ENCODE measurements at places on chromosomes 2 and 18.

GRCh38 chr2:238128534-238129001, 9.9 kb upstream of the KLHL30 start:
- no peak for DNase-seq

DNA sequence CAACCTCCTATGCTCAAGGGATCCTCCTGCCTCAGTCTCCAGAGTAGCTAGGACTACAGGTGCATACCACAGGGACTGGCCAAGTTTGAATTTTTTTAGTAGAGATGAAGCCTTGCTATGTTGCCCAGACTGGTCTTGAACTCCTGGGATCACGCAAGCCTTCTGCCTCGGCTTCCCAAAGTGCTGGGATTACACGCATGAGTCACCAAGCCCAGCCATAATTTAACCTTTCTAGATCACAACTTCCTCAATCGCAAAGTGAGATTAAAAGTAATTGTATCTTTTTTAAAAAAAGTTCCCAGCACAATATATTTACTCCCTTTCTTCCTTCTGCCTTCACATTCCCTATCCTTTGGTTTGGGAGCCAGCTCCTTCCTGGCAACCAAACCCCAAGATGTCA, 5.8 kb upstream of the PPP1CB start:
- DNase-seq: no peak

GRCh38 chr2:235458839-235459273, 35.0 kb upstream of the AGAP1 start:
- no peak for DNase-seq

DNA sequence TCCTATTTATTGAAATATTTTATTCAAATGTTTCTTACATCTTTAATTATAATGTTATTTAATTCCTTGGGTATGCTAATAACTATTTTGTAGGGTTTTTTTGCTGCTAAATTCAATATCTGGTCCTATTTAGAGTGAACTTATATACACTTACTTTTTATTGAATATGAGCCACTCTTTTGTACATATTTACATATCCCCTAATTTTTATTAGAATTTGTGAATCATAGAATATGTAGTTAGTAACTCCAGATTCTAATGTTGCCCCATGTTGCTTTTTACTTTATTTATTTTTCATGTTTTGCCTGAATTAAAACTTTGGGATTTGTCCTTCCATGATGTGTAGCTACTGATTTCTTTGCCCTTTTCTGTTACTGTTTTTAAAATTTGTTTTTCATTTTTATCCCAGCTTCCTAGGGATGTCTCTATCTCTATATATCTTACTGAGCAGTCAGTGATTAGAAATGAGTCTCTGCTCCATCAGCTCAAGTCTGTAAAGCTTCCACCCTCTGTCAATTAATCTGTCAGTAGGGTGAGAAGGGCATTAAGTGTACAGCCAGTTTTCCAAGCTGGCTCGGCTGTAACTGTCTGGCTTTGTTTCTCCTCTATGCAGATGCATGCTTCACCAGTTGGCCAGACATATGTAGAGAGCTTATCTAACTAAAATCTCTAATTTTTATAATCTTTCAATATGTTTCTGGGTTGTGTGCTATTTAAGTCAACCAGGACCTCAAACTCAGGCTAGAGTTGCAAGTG, 256.9 kb downstream of the CDH19 start:
- no peak for DNase-seq

DNA sequence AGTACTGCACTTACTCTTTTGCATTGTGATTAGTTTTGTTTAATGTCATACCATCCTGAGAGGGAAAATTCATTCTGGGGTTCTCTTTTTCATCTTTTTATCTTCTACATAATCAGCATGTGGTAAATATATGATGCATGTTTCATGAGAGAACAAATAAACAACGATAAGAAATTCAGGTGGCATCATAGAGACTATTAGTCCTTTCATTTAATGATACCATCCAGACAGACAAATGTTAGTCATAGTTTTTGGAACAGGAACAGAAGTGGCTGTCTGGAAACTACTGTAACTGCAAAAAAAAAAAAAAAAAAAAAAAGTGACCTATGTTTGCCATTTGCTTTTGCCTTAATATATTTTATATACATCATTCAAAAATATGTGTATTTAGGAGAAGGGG, 761.0 kb downstream of the EPHA4 start:
- no peak for DNase-seq

- DNase-seq: no peak
Observed at GRCh38 chr2:71282493-71282892, 49.1 kb upstream of the ZNF638 start.

DNA sequence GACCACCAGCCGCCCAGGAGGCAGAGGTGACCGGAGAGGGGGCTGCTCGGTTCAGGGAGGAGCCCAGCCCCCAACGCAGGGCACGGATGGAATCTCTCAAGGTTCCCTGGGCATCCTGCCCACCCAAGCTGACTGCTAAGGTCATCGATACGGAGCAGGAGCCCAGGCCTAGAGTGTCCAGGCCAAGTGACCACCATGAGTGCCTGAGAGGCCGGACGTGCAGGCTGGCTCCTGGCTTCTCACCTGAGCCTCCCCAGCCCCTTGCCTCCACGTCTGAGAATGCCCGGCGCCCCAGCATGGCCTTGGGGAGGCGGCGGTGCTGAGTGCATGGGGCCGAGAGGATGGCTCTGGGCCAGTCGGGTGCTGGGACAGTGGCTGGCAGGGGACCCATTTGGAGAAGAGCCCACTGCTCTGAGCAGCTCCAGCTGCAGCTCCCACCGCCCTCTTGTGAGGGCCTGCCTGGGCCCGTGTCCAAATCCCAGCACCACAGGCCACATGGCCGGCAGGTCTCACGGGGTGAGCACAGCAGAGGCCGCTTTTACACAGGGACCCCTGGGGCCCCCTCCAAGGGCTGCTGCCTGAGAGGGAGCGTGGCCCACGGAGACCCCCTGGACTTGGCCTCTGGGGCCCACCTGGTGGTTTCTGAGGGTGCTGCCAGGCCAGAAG, 102.8 kb upstream of the CTDP1 start:
- no peak for DNase-seq

DNA sequence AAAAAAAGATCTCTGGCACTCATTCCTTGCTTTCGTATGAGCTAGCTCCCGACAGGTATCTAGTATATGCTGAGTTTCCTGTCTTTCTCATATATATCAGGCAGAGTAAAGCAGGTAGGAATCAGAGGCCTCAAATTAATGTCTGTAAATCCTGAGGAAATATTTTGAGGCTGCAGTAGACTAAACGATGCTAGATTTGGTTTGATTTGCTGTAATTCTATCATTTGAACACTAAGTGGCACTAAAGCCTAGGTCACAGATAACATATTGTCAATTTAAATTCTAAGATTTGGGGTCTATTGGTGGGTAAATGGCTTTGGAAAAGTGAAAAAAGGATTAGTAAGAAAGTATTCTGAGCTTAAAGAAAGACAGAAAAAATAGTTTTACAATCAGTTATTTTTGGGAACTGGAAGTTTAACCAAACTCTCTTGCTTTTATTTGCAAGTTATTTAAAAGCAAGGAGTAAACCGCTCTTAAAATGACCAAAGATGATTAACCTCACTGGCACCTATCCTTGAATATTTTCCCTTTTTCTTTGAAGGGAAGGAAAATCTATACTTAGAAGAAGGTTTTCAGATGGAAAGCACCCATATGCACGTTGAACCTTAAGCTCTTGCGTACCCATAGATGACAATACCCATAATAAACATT, 37.6 kb upstream of the SLC4A10 start:
- no peak for DNase-seq

- no peak for DNase-seq
Observed at GRCh38 chr2:4049463-4049862, 346.1 kb downstream of the DCDC2C start.

- DNase-seq: no peak
Observed at GRCh38 chr2:38080346-38080745, 4.4 kb upstream of the CYP1B1 start.

DNA sequence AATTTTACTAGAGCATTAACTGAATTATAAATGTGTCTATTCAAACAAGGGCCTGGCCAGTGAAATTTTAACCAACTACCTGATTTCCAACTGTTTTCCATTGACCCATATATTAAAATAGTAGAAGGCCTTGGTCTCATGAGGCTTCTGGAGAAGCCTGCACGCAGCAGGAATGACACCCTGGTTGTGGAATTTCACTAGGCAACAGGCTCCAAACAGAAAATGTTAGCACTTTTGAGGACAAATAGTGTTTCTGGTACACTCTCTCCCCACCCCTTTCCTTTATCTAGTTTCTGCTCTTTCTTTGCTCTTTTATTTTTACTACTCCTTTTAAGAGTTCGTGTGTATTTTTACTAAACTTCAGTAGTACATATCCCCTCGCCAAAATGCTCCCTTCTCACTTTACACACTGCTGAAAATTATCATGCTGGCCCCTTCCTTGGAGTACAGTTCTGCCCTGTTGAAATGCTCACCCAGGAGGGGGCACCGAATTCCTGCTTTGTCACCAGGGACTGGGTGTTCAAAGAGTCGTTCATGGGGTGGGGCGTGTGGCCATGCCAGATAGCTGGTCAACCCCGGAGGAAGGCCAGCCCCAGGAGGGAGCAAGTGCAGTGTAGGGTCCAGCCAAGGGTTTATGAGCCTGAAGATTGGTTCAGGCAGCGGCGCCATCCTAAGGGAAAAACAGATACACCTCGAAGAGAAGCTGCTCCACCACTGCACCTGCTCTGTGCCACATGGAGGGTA, 22.1 kb upstream of the COL6A3 start:
- no peak for DNase-seq

- DNase-seq: no peak
Observed at GRCh38 chr2:139773720-139774277, 993.6 kb upstream of the NXPH2 start.

GRCh38 chr2:74253306-74253970, 55.0 kb downstream of the MTHFD2 start:
- no peak for DNase-seq

DNA sequence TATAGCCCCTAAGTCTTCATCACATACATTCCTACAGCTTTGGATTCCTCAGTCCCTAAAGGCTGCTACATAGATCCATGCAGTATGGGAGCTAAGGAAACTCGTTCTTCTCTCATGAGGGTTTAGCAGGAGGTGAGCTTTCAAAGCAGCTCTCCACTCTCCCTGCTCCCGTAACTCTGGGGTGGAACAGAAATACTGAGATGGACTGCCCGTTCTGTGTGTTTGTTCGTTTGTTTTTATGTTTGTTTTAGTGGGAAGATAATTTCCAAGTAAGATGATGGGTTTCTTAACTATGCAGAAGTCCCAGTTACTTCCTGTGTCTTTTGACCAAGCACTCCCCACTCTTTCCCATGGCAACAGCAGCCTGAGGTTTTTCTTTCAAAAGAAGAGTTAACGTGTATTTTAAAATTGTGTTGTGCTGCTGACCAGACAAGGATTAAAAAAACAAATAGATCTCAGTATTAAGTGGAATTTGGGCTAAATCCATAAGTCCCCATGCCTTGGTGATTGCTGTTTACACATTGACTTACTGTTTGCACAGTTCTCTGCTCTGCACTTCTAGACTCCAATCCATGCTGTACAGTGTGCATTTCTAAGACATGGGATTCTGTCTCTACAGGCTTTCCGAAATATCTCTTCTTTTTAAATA, 156.4 kb upstream of the SH3BP4 start:
- DNase-seq: no peak

DNA sequence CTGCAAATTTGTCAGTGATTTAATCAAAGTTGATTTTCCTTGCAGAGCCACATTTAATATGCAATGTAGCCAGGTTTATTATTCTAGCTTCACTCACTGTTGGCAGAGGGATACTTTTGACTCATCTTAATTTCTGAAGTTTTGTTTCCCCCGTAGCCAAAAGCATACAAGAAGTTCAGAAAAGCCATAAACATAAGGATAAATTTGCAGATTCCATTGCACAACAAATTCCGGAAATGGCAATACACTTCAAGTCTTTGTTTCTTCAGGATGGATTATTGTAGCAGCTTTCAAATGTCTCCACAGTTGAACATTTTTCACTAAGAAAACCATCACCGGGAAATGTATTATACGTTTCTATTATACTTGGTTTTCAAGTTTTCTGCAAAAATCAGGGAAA, 88.0 kb upstream of the ZCCHC2 start:
- DNase-seq: no peak

DNA sequence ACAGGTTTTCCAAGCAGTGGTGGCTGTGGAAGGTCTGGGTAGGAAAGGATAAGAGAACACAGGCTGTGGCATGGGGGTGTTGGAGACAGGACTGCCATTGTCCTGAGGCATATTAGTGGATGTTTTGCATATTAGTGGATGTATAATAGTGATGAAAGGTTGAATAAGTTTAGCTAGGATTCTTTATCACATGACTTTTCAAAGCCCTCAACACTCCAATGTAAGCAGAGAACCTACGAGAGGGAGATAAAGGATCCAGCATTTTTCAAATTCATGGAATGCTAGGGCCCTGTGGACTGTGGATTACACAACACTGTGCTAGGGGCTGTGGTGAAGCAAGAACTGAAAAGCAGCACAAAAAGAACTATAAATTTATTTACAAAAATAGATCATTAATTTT, 63.2 kb downstream of the POLE4 start:
- DNase-seq: no peak

- DNase-seq: no peak
Observed at GRCh38 chr2:232441147-232441651, 14.8 kb upstream of the ALPI start.

GRCh38 chr2:86285981-86286380, 51.4 kb downstream of the REEP1 start:
- no peak for DNase-seq

DNA sequence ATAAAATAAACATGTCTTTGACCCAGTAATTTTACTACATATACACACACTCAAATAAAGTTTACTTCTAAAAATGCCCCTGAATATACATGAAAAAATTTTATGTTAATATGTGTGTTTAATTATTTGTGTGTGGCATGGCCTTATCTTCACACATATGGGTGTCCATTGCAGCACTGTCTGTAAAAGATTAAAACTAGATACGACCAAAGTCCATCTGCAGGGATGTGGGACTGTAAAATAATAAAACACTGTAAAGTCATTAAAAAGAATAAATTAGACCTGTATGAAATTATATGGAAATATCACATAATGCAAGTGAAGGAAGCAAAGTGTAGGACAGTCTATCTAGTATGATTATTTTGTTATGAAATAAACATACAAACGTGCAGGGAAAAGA, 337.3 kb downstream of the RND3 start:
- DNase-seq: no peak

DNA sequence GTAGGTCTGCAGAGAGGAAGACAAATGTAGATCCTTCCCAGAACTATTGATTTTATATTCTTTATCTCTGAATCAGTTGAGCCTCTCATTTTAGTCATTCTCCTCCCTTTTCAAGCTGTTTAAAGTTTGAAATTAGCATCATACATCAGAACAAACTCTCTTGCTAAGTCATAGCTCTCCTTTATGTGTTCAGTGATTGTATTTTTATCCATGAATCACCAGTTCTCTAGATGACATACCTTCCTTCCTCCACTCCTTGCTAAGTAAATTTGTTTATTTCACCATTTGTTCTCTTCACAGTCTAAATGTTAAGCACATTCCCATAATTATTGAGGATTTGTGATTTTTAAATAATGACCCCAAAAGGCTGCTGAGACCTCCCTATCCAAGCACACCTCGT, 63.5 kb upstream of the RAPGEF4 start:
- no peak for DNase-seq

Measured in GOT3 (cell line).